ENCODE measurements at places on chromosomes 1 and 21.

GRCh38 chr1:173410794-173411236 is 66.3 kb upstream of the PRDX6 start:
- no peak for DNase-seq

- no peak for DNase-seq
Observed at GRCh38 chr1:112698366-112699310, 8.3 kb downstream of the RHOC start.

- peak; percentile 17 for DNase-seq
Observed at GRCh38 chr1:6805004-6805416, 19.8 kb downstream of the CAMTA1 start.

- DNase-seq, result no peak
Observed at GRCh38 chr1:35565742-35566133, 7.4 kb upstream of the TFAP2E start.

GRCh38 chr1:204889681-204890383 is 19.2 kb downstream of the NFASC start:
- no peak for DNase-seq

- no peak for DNase-seq
Observed at GRCh38 chr1:214537872-214538473, 13.4 kb downstream of the PTPN14 start.

GRCh38 chr1:238409932-238410331 is 519.2 kb upstream of the ZP4 start:
- no peak for DNase-seq

DNA sequence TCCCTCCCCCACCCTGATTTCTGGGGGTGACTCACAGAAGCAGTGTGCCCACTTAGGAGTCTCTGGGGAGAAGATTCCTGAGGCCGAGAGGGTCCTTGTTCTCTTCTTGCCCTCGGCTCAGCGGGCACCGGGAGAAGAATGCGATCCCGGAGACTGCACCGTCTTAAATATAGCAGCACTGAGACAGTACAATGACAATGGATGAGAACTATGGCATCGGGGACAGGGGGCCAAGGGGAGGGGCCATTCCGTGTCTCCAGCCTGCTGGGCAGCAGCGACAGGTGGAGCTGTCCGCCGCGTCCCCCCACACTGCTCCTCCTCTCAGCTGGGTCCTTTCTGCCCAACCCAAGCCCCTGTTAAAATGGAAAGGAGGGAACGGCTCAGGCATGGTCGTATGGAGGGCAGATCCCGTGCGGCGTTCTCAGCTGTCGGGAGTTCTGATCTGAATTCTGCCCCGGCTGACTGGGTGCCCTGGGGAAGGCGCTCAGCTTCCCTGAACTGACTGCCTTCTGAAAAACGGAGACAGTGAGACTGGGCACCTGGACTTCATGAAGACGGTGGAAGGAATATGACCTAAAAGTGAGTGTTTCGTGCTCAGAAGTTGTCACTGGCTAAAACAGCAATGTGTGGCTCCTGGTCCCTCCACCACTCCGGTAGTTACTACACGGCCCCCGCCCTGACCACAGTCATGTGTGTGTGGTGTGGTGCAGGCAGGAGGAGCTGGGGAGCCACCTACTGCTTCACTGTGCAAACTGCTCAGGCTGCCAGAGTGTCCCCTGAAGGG is at the start of gene MYOM3:
Gene MYOM3, minus strand, starts transcription at position 140 of the 784 bp plus-strand sequence. CDS start 3,499 bp downstream, outside the sequence.
- peak; percentile 64 for DNase-seq

GRCh38 chr1:38152351-38153065 is 105.9 kb upstream of the POU3F1 start:
- no peak for DNase-seq

DNA sequence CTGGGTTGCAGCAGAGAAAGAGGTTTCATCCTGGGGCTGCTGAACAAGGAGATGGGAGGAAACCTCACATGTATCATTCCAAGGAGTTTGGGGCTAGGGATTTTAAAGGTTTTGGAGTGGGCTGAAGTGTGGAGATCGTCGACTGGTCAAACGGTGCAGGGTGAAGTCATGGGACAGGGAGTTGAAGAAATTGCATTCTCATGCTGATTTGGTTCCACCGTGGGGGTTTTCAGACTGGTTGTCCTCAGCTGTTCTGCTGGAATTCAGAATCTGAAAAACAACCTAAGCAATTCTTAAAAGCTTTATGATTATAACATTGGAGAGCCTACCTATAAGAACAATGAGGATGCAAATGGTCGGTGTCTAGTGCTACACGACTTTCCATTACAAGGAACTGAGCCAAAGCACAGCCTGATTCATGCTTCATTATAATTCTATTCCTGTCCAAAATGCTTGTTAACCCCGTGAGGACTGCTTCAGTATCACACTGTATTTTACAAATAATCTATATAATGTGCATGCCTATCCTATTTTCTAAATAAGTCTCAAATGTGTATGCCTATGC is 242.7 kb downstream of the TM2D1 start:
- DNase-seq, result no peak

- no peak for DNase-seq
Observed at GRCh38 chr1:114669562-114670082, at the start of gene DENND2C. Gene DENND2C (minus strand): TSS chr1:114670049. CDS start chr1:114625984, 44,065 bp downstream.

- no peak for DNase-seq
Observed at GRCh38 chr1:8627728-8628127, 189.7 kb downstream of the RERE start.

- no peak for DNase-seq
Observed at GRCh38 chr1:58857680-58858673, 74.1 kb upstream of the JUN start.

- peak; percentile 70 for DNase-seq
Observed at GRCh38 chr1:39086386-39086785, 60.2 kb downstream of the NDUFS5 start.

GRCh38 chr1:106787520-106787919 is 269.0 kb upstream of the PRMT6 start:
- no peak for DNase-seq

DNA sequence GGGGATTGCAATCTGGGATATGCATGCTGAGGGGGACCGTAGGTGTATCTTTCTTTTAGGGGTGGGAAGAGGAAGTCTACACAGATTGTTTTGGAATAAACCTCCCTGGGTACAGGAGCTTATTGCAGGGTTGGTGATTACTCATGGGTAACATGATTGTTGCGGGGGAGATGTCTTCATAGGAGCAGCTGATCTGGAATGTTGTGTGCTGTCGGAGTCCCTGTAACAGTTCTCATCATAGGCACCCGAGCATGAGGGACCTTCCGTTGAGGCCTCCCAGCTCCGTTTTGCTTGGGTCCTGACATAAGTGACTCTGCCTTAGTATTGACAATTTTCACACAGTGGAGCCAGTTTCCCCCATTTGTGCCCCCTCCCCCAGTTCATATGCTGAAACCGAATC is 4.2 kb upstream of the PRXL2B start:
- no peak for DNase-seq

- no peak for DNase-seq
Observed at GRCh38 chr1:229432905-229433304, 989 bp downstream of the ACTA1 start.

DNA sequence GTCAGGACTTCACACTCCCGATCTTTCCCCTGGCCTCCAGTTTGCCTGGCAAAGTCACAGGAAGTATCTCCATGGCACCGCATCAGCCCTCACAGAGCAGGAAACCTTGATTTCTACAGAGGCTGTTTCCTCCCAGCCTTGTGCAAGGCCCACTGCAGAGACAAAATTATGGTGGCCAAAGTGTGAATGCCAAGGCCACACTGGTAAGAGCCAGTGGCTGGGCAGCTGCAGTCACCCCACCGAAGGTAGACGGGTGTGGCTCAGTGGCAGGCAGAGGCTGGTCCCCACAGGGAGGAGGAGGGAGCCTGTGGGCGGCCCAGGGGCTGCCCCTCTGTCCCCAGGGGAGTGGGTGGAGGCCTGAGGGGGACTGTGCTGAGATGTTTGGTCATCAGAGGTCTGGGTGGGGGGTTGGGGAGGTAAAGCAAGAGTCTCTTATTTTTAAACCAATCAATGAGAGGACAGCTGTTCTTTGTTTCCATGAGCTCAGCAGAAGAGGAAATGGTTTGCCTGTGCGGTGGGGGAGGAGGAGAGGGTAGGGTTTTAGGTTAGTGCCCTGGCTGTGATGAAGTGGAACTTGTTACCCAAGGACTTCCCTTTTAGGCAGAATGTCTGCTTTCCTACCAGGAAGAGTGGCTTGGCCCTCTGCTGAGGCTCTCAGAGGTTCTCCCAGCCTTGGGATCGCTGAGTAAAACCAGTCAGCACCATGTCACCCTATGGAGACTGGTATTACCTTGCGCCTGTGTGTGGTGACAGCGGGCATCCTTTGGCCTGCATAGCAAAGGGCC is 18.0 kb upstream of the BTG2 start:
- peak; percentile 100 for DNase-seq

DNA sequence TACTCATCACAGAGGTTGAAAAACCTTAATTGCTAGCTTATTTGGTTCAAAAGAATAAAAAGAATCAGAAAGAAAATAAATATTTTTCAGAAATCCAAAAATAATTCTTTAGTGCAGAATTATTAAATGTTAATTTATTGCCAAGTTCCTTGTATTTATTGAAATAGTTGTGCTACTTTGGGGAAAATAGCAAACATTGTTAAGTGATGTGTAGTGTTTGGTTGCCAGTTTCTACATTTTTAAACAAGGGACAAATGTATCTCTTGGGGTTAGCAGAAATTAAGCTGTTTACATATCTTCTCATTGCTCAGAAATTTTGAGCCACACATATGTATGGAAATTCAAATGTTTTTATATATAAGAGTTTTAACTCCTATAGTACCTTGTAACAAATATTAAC is 775.0 kb downstream of the USP25 start:
- DNase-seq, result no peak

DNA sequence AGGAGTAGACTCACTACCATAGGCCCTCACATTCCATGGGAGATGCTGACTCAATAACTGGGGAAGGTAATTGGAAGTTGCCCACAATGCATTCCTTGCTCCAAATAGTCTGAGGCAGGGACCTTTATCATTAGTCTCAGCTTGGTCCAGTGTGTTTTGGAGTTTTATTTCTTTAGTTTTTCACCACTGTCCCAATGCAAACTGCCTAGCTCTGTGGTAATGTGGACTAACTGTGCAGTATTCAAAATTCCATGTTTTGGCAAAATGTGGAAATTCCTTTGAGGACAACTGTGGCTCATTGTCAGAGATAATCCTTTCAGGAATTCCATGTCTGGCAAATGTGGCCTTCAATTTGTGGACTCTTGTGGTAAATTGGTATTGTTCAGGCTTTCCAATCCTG is 78.1 kb upstream of the PAPPA2 start:
- DNase-seq, result no peak

DNA sequence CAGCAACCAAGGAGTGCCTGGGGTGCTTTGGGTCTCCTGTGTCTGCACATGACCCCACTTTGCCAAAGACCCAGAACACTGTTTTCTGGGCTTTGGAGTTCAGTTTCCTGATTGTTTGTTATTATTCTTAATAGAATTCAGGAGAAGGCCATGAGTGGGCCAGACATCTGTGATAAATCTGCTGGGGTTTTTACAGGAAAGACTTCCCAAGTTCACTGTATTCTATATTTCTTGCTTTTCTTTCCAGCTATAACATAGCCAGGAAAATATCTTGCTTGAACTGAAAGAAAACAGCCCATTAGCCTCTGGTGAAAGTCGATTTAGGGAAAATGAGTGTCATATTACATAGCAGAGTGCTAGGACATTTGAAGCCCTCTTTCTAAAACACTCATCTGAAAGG is 345.1 kb upstream of the USP24 start:
- DNase-seq, result no peak

GRCh38 chr1:54342288-54342687 is 63.9 kb downstream of the SSBP3 start:
- no peak for DNase-seq

- no peak for DNase-seq
Observed at GRCh38 chr1:225299624-225300023, 128.2 kb downstream of the LBR start.

- no peak for DNase-seq
Observed at GRCh38 chr1:65090406-65090805, 57.6 kb upstream of the AK4 start.

GRCh38 chr1:245045087-245045881 is 109.5 kb upstream of the KIF26B start:
- no peak for DNase-seq

- DNase-seq, result no peak
Observed at GRCh38 chr21:33865996-33866575, 49.5 kb downstream of the ATP5PO start.

All from MV-4-11 (cell line).